ENCODE measurements at places on chromosomes 1 and 21.

DNA sequence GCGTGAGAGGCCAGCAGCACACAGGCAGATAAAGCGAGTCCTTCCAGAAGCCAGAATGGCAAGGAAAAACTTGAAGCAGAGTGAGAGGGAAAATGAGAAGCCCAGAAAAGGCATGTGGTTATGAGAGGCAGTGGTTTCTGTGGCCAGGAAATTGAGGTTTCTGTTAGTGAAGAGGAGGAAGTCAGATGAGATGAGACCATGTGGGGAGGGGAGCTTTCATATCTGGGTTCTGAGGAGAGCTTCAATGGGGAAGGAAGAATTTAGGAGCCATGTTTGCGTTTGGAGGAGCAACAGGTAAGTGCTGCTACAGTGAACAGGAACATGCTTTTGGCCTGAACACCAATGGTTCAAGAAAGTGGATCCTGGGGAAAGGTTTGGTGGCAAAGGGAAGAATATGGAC is 6.1 kb upstream of the CD1A start:
- peak; percentile 3 for DNase-seq

DNA sequence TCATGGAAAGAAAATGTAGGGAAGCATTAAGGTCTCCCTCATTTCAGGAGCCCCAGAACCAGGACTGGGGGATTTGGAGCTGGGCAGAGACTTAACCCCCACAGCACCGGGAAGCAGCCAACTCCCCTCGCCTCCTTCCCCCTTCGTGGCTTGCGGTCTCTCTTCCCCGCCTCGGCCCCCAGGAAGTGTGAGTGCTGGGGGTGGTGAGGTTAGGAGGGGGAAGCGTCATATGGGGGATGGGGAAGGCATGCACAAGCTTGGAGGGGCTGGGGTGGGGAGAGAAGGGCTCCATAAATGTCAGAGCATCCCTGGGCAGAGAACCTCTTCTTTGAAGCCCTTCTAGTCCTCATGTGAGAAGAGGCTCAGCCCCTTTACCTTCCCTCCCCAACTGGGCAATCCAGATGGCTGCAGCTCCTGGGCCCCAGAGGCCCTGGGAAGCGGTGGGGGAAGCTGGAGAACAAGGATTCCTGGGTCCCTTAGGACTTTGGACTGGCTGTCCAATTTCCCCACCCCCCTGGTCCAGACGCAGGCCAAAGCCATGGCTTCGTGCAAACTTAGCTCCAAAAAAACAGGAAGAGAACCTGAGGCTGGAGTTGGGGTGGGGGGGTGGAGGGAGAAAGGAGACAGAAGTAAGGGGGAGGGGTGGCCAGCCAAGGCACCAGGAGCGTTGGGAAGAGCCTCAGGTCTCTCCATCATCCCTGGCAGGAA is 7.8 kb downstream of the ZBTB7B start:
- DNase-seq: no peak

DNA sequence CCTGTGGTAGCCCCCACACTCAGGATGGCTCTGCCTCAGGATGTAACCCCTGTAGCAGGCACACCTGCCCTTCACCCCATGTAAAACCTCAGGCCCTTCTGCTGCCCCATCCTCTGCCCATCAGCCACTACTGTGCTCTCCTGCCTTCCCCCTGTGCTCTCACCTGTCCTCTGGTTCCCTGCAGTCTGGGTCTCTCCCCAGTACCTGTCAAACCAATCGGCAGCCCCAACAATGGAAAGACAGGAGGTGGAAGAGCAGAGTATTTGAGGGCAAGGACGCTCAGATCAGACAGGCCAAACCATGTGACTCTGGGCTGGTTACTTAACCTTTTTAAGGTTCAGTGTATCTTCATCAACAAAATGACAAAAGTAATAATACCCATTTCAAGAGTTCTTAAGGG is 30.9 kb downstream of the SMIM12 start:
- DNase-seq: no peak

DNA sequence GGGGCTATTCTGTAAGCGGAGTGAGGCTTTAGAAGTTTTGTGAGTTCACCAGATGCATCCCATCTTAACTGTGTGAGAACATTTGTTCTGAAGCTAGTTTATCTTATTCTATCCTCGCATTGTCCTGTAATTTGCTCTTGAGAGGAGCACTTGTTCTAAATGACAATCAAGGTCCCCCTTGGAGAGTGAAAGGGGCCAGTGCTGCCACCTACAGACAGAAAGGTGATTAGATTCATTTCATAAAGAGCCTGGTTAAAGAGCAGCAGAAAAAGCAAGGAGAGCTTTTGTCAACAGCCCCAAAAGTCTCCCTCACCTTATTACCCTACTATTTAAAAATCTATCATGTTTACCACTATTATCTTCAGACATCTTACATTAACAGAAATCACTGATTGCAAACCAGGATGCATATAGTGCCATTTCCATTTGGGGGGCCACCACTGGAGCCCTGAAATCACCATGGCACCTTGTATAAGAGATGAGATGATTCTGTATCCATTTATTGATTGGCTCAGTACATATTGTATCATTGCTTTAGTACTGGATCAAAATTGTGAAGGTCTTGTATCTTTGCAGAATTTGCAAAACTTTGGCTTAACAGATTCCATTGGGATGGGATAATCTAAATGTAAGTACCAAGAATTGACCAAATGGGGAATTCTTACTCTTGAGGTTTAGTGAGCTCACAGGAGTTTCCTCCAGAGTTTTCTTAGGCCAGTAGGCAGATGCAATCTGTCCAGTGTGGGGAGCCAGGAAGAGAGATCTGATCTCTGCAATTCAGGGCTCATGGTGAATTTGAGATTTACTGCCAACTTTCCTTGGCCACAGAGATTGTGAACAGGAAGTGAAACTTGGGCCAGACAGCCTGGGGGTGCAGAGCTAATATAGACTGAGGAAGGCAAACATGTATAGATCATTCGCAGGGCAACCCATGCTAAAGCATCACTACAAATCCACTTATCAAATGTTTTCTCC is 64.3 kb upstream of the TRABD2B start:
- no peak for DNase-seq

DNA sequence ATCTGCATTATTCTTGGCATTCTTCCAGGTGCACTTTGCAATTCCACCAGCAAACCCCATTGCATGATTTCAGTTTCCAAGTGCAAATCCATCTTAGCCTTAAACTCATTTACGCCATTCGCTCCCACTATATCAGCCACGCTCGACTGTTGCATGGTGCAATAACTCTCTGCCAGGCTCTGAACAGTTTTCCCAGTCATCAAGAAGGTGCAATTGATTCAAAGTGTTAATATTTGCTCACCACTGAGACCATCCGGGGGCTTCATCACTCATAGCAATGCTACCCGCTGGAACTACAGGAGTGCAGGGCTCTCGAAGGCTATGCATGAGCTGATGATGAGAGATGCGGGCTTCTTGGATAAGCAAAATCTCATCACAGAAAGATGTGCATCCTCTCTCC is 488.2 kb downstream of the OMA1 start:
- DNase-seq: no peak

- no peak for DNase-seq
Observed at GRCh38 chr1:29575277-29575676, 339.0 kb downstream of the PTPRU start.

DNA sequence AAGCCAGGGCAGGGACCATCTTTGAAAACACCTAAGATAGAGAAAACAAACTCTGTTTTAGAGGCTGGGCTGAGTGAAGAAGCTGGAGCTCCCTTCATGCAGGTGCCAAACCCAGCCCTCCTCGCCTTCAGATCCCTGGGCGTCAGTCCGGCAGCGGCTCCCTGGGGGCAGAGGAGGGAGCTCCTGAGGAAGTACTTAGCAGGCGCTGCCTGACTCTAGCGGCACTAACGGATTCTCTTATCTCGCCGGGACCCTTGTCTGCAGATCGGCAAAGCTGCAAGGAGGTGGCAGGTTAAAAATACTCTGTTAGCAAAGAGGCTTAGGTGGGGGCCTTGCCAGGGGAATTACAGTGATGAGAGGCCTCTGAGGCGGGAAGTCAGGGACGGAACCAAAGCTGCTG is 79.6 kb downstream of the PLXNA2 start:
- DNase-seq: no peak

DNA sequence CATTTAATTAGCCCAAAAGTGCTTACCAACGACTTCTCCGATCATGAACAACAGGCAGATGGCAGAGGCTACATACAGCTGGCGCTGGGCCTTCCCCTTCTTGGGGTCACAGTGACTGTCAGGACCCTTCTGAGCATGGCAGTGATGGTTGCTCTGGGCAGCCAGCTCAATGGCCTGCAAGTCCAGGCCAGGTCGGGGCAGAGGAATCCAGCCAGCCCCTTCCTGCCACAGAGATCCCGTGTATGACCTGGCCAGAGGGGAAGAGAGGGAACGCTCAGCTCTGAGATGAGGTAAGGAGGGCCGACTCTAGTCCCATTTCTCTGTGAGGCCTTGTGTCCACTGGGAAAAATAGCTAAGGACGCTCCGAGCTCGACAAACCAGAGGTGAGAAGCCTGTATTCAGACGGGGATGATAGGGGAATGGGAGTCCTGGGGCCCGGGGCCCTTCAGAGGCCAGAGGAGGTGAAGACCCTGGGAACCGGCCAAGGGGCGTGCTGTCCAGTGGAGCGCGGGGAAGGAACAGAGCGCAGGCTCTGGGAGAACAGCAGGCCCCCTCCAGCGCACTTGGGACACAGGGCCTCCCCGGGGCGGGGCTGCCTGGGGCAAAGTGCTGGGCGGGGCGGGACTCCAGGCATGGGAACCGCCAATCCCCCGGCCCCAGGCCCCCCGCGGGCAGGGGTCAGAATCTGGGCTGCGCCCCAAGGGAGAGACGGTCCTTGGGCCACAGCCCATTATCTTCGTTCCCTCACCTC is 772 bp downstream of the SLC30A2 start:
- no peak for DNase-seq

DNA sequence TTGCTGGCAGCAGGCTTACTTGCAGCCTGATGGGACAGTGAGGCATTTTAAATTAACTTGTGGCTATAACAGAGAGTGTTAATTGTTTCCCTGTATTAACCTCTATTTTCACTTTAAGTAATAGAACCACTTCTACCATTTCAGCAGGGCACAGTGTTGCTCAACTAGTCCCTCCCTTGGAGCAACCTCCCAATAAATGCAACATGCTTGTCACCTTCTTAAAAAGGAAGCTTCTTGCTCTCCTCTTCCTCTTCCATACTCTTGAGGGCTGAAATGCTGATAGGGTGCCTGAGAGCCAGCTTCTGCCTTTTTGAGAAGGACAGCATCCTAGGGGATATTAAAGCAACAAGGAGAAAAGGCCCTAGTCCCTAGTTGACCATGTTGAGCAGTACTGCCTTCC is 52.1 kb downstream of the C4BPA start:
- DNase-seq: no peak

DNA sequence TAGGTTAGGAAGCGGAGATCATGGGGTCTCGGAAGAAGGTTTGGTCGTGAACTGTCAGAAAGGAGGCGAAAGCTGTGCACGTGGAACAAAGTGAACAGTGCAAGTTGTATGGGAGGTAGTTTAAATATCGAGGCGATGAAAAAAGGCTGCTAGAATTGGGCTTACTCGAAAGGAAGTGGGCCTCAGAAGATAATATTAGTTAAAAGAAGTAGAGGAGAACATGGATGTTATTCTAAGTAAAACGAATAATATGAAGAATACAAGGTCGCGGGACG is 571 bp downstream of the WDR3 start:
- DNase-seq: no peak

DNA sequence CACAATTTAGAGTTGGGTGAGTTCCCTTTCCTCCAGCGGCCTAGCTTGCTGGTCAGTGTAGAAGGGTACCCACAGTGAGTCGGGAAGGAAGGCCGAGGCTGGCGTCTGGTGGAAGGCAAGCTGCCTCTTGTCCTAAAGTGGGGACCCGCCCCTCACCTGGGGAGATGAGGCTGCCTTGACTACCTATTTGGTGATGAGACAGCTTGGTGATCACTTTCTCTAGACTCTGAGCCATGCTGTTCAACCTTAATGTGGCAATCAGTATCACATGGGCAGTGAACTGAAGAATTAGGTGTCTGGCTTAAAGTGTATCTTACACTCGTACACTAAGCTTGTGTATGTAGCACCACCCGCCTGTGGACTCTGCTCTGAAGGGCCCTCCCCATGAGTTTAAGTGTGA is 100.7 kb downstream of the COLGALT2 start:
- no peak for DNase-seq

DNA sequence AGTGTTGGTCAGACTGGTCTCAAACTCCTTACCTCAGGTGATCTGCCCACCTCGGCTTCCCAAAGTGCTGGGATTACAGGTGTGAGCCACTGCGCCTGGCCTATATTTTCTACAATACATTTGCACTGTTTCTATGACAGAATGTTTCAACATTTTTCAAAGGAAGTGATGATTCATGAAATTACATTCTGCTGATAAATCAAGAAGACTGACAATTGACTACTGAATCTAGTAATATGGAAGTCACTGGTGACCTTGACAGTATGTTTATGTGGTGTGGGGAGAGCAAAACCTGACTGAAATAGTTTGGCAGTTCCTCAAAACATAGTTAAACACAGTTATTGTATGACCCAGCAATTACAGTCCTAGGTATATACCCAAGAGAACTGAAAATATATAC is 18.1 kb downstream of the LRIF1 start:
- no peak for DNase-seq

- no peak for DNase-seq
Observed at GRCh38 chr1:232766241-232766890, 38.9 kb upstream of the MAP10 start.

- DNase-seq: no peak
Observed at GRCh38 chr21:33945652-33946270, 30.2 kb upstream of the ATP5PO start.

- no peak for DNase-seq
Observed at GRCh38 chr21:39612233-39613040, at the start of gene B3GALT5. TSS of gene B3GALT5 (plus strand) at chr21:39612940. CDS start at chr21:39660560, 47,620 bp downstream.

DNA sequence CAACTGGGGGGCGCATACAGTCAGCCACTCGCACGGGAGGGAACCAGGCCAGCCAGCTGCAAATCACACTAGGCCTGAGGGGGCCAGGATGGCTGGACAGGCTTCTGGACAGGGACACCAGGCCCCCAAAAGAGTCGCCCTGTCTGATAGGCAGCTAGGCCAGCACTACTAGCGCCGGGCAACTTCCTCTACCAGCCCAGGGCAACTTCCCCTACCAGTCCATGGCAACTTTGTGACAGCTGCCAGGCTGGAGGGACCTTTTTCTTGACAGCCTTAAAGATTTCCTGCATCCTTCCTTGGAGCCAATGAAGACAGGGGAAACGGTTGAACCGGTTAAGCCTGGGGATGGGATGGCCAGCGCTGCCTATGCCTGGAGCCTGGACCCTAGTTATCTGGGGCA is 5.1 kb downstream of the IFFO2 start:
- no peak for DNase-seq

GRCh38 chr1:67336157-67336556 is 28.5 kb downstream of the IL12RB2 start:
- no peak for DNase-seq

DNA sequence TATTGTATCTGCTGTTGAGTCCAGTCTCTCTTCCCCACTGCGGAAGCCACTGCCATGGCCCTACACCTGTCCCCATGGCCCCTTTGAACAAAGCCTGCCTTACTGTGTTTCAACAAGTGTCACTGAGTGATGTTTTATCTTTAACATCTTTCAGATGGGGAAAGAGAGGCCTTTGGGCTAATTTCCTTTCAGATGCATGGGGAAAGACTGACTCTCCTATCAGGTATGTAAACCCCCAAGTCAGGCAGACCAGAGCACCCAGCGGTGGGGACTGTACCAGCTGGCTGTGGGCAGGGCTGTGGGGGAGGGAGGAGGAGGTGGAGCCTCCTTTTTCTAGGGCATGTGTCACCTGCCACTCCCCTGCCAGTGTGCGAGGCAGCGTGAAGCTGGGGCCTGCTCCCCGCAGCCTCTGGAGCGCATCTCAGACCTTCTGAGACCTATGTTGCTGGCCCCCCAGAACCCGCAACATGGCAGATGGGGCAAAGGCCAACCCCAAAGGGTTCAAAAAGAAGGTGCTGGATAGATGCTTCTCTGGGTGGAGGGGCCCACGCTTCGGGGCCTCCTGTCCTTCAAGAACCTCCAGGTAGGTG is at the start of gene PLA2G2F:
TSS of gene PLA2G2F (plus strand) at position 363 of the 590 bp plus-strand sequence. CDS start at position 468, 105 bp downstream.
- DNase-seq: no peak

- DNase-seq: no peak
Observed at GRCh38 chr1:87044424-87044823, 130.0 kb downstream of the HS2ST1 start.

Measured in esophagus squamous epithelium (tissue), 5 donors.